Activated naive CD8-positive, alpha-beta T cell treated with anti-CD3 and anti-CD28 coated beads for 36 hours (primary cell): ENCODE measurements at places on chromosomes 11 and 22.

DNA sequence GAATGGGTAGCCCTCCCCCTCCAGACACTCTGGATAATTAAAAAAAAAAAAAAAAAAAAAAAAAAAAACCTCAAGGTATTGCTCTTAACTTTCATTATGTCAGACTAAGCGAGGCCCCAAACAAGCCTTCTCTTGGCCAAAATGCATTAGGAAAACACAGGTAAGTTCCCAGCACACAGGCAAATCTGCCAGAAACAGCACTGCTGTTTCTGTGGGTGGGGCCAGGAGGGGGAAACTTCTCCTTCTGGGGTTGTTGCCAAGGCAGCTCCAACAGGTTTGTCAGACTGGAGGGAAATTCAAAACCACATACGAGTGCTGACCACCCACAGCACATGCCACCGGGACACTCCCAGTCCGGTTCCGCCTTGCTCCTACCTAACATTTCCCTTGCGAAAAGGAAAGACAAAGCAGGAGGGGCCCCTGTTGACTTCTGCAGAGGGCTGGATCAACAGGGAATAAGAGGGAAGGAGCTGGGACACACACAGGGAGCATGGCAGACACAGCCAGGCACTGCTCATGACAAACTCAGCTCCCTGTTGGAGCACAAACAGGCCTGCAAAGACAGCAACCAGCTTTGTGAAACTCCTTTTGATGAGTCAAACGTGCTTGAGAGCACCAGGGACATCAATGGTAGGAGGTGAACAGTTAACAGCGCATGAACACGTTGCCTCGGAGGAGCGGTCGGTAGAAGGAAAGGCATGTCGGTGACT is 55.0 kb downstream of the MYH9 start:
- peak; percentile 73 for DNase-seq
- peak overlapping the region; percentile 91 for H3K4me3 ChIP-seq
- H3K27me3 ChIP-seq: peaks cover 5% of the 10 kb centered on the region
- peaks cover 99% of the 10 kb centered on the region for H3K4me1 ChIP-seq
- H3K36me3 ChIP-seq: peaks cover 83% of the 10 kb centered on the region

DNA sequence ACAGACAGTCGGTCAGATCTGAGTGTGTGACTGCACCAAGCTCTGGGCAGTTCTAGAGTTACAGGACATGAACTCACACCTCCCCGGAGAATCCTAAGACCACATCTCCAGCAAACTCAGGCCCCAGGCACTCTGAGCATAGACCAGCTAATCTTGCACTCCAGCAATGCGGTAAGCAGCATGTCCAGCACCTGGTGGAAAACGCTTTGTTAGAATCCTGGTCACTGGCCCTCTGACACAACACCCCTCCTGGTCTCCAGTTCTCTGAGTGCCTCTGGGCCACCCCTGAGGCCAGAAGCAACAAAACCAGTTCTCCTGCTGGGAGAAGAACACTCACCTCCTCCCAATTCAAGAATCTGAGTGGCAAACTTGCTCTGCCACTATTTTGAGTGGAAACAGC is 82.7 kb upstream of the TMEM45B start:
- H3K27me3 ChIP-seq: peaks cover 6% of the 10 kb centered on the region
- no peak overlapping the region for H3K27ac ChIP-seq
- H3K36me3 ChIP-seq: no peaks in the 10 kb centered on the region
- H3K4me3 ChIP-seq: no peak overlapping the region

DNA sequence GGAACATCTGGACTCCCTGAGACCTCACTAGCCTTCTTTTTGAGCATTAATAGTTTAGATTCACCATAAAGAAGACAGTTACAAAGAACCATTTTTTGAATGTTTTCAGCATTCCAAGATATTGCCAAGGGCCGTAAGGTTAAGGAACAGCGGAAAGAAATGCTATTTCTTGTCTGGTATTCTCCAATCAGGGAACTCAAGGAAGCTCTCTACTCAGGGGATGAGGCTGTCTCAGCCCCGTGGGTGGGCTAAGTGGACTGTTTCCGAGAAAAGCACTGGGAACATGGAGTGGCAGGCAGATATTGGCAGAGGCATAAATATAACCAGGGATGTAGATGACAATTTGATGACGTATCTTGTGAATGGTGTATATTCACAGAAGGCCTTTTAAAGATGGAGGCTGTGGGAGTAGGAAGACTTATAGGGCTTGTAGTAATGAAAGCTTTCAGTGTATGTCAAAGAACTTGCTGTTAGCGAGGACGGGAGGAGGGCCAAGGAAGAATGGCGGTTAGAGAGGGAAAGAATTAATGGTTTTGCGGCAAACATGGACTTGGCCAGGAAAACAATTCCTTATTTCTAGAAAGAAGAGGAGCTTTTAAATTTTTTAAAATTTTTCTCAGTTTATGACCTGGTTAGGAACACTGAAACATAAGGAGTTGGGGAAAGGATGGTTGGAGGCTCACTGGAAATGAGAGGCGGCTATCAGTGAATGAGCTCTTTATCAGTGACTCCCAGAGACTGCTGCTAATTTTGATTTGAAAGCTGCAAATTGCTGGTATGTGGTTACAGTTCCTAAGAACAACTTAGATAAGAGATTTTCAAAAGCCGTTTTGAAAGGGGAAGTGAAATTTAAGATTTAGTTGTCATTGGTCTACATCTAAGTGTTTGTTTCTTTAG is 64.6 kb downstream of the ST3GAL4 start:
- H3K36me3 ChIP-seq: peaks cover 3% of the 10 kb centered on the region
- H3K4me1 ChIP-seq: peaks cover 12% of the 10 kb centered on the region
- no peak overlapping the region for H3K4me3 ChIP-seq

- no peak for DNase-seq
- no peaks in the 10 kb centered on the region for H3K27me3 ChIP-seq
- no peak overlapping the region for H3K27ac ChIP-seq
- no peak overlapping the region for H3K4me3 ChIP-seq
- peaks cover 8% of the 10 kb centered on the region for H3K4me1 ChIP-seq
Measured at GRCh38 chr11:47376525-47377371, 1.6 kb downstream of the SPI1 start.

GRCh38 chr22:50607659-50608020 is 7.0 kb downstream of the MAPK8IP2 start:
- H3K4me1 ChIP-seq: peaks cover 2% of the 10 kb centered on the region
- H3K4me3 ChIP-seq: no peak overlapping the region
- DNase-seq: no peak
- no peak overlapping the region for H3K27ac ChIP-seq

DNA sequence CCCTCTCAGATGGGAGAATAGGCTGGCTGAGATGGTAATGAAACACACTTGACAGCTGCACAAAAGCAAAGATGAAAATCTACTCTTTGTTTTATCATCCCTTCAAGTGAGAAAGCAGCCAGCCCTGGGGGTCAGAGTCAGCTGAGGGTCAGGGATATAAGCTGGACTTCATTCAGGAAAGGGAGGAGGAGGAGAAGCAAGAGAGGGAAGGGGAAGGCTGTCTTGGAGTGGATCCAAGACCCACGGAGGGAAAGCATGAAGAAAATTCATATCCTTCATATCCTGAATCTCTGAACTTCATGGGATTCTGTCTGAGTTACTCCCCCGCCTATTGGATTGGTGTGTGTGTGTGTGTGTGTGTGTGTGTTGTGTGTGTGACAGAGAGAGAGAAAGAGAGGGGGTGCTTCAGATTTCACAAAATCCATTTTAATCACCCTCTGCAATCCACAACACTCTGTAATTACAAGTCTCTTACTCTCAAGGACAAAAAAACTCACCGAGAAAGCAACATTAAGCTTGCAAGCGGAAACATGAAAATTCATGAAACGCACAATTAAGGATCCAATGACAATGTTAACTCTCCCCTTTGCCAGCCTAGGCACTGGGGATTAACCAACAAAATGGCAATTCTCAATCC is 327.7 kb downstream of the TENM4 start:
- peaks cover 3% of the 10 kb centered on the region for H3K27me3 ChIP-seq
- no peak overlapping the region for H3K4me3 ChIP-seq
- no peak overlapping the region for H3K27ac ChIP-seq
- no peaks in the 10 kb centered on the region for H3K4me1 ChIP-seq
- no peak for DNase-seq
- no peaks in the 10 kb centered on the region for H3K36me3 ChIP-seq
